ENCODE measurements at places on chromosomes 3 and 15. TPM values are rescaled to one million over a fixed set of nuclear protein-coding genes. Genes with fewer than 3 reads are reported as not detected.
A peak's percentile ranks its signal among the peaks of the same experiment; 100 is the strongest.

DNA sequence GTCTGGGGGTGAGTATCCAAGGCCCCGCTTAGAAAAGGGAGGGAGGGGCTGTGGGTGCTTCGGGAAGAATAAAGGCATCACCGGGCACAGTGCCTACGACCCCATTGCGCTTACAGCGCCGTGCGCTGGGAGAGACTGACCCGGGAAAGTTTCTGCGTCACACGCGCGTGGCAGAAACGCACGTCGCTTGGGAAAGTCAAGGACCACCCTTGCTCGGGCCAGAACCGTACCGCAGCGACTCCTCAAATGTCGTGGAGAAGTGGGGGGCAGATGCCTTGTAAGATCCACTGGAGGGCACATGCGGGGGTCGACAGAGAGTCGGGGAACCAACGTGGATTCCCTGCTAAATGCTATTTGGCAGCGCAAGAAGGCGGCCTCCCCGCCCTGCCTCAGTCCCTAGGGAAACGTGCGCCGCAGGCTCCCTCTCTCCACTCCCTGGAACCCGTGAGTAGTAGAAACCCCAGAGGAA lies 2.4 kb downstream of the ADAMTS9 start:
- no peak overlapping the region for H3K27ac ChIP-seq

ATP13A4 gene
- total RNA-seq, result not detected

- H3K27ac ChIP-seq, result peak overlapping the region; percentile 44
- peak; percentile 48 for DNase-seq
- no peak overlapping the region for H3K4me3 ChIP-seq
Measured at GRCh38 chr3:29618395-29619282, 337.8 kb downstream of the RBMS3 start.

DNASE1L3 gene
- not detected for total RNA-seq

GRCh38 chr3:71517271-71517791 lies 66.2 kb downstream of the FOXP1 start:
- no peaks in the 10 kb centered on the region for H3K27me3 ChIP-seq
- no peaks in the 10 kb centered on the region for H3K36me3 ChIP-seq
- no peak for DNase-seq
- no peak overlapping the region for H3K27ac ChIP-seq

ITPKA gene
- 13.5 TPM for total RNA-seq

GRCh38 chr3:194001-194400 lies 2.6 kb upstream of the CHL1 start:
- H3K27me3 ChIP-seq, result no peaks in the 10 kb centered on the region
- H3K4me3 ChIP-seq, result no peak overlapping the region
- no peak for DNase-seq
- no peak overlapping the region for H3K27ac ChIP-seq
- no peaks in the 10 kb centered on the region for H3K36me3 ChIP-seq
- H3K4me1 ChIP-seq, result no peaks in the 10 kb centered on the region

- peaks cover 6% of the 10 kb centered on the region for H3K36me3 ChIP-seq
- H3K27me3 ChIP-seq, result no peaks in the 10 kb centered on the region
- no peak overlapping the region for H3K4me3 ChIP-seq
- no peaks in the 10 kb centered on the region for H3K4me1 ChIP-seq
Measured at GRCh38 chr3:126851934-126852333, 131.0 kb upstream of the PLXNA1 start.

DNA sequence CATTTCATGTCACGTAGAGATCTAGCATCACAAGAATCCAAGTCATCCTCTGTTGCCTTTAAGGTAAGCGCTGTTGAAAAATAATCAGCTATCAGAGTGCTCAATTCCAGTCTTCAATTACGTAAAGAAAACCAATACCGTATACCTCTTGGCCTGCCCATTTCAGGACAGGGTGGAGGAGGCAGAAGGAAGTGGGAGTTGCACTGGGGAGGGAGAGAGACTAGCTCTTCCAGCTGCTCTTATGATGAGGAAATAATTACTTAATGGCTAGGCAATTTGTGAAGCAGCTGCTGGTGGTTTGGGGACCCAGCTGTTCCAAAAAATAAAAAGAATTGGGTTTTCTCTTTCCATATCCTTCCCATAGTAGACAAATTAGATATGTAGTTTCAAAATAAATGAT lies 365.8 kb upstream of the MCTP2 start:
- H3K36me3 ChIP-seq, result no peaks in the 10 kb centered on the region
- no peak overlapping the region for H3K27ac ChIP-seq
- H3K4me1 ChIP-seq, result no peaks in the 10 kb centered on the region
- H3K27me3 ChIP-seq, result no peaks in the 10 kb centered on the region
- H3K4me3 ChIP-seq, result no peak overlapping the region

DNA sequence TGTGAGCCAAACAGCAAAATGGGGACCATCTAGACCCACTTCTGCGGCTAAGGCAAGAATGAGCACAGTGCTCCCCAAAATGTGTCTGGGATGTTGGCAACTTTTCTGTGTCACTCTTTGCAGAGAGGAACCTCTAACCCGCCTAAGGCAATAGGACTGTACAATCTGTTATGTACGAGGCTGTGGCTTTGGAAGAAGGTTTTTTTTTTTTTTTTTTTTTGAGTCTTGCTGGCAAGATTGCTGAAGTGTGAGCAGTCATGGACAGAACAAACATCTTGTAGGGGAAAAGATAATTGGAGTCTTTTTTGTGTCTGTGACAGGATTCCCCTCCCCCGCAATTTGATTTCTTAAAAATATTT lies 7.2 kb downstream of the FEZF2 start:
- DNase-seq, result no peak
- H3K4me1 ChIP-seq, result no peaks in the 10 kb centered on the region
- H3K36me3 ChIP-seq, result no peaks in the 10 kb centered on the region
- peaks cover 58% of the 10 kb centered on the region for H3K27me3 ChIP-seq

CELSR3 gene
- 21.5 TPM for total RNA-seq
